ENCODE measurements at places on chromosomes 4 and X. TPM values are rescaled to one million over a fixed set of nuclear protein-coding genes. Genes with fewer than 3 reads are reported as not detected.

Gene PABPC5
- not detected for total RNA-seq

Gene PAGE5
- total RNA-seq = not detected

Gene CENPI
- total RNA-seq = 17.5 TPM

Gene LEF1
- total RNA-seq = 182 TPM

Gene SOD3
- total RNA-seq = not detected

GRCh38 chrX:133413218-133413925 lies 1.9 kb downstream of the GPC4 start:
- peaks cover 47% of the 10 kb centered on the region for H3K27me3 ChIP-seq
- no peak for DNase-seq
- H3K4me1 ChIP-seq = peaks cover 8% of the 10 kb centered on the region
- no peak overlapping the region for H3K4me3 ChIP-seq

- no peak for DNase-seq
- H3K27me3 ChIP-seq = no peaks in the 10 kb centered on the region
- H3K36me3 ChIP-seq = no peaks in the 10 kb centered on the region
- no peaks in the 10 kb centered on the region for H3K4me1 ChIP-seq
Observed at GRCh38 chr4:147310312-147310711, 170.6 kb upstream of the EDNRA start.

DNA sequence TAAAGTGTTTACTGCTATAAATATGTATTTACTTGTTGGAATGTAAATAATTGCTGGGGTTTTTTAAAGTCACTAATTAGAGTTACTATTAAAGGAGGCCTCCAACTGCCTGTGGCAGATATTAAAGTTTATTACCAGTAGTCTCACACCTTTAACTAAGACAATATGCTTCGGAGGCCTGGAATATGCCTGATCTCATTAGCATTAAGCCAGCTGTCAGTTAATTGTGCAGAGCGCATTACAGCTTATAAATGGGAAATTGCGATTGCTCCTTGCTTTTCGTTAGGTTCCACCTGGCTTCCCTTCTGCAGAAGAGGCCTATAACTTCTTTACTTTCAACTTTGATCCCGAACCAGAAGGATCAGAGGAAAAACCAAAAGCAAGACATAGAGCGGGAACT lies 41.3 kb downstream of the CC2D2A start:
- no peaks in the 10 kb centered on the region for H3K27me3 ChIP-seq
- DNase-seq = no peak
- no peaks in the 10 kb centered on the region for H3K4me1 ChIP-seq
- H3K27ac ChIP-seq = no peak overlapping the region

GRCh38 chr4:156609421-156609820 lies 362.2 kb downstream of the PDGFC start:
- no peaks in the 10 kb centered on the region for H3K27me3 ChIP-seq
- no peak for DNase-seq
- no peak overlapping the region for H3K27ac ChIP-seq
- no peaks in the 10 kb centered on the region for H3K4me1 ChIP-seq

DNA sequence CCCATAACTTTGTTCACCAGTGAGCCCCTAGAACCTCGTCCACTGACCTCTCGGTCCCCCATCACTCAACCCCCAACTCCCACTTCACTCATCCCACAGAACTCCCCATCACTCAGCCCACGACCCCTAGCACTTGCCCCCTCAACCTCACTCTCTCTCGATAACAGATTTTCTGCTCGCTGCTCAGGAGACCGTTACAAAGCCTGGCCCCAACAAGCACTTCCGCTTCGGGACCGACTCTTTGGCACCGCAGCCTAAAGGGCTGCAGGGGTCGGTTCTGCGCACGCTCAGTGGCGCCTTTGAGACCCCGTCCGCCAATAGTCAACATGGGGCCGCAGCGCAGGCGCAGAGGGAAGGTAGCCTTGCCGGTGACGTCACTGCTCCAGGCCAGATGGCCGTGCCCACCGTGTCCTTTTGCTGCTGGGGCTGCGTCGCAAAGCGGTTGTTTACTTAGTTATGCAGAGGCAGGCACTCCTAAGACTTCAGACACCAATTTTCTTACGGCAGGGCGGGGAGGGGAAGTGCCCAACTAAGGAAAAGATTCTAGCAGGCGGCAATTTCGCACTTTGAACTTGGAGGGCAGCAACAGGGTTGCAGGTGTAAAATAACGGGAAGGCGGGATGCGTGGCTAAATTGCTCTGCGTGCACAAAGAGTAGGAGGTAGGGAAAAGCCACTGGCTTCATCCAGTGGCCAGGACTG lies at the start of gene ZNF182:
TSS of gene ZNF182 (minus strand) at position 232 of the 700 bp plus-strand sequence. CDS start 1,380 bp downstream, outside the sequence.
- peaks cover 23% of the 10 kb centered on the region for H3K4me1 ChIP-seq
- H3K36me3 ChIP-seq = peaks cover 25% of the 10 kb centered on the region
- peak; percentile 95 for DNase-seq

GRCh38 chr4:185708348-185708747 lies 103.6 kb downstream of the SORBS2 start:
- no peak for DNase-seq
- H3K27me3 ChIP-seq = peaks cover 7% of the 10 kb centered on the region
- H3K4me1 ChIP-seq = no peaks in the 10 kb centered on the region
- H3K4me3 ChIP-seq = no peak overlapping the region
- H3K36me3 ChIP-seq = no peaks in the 10 kb centered on the region
- no peak overlapping the region for H3K27ac ChIP-seq

DNA sequence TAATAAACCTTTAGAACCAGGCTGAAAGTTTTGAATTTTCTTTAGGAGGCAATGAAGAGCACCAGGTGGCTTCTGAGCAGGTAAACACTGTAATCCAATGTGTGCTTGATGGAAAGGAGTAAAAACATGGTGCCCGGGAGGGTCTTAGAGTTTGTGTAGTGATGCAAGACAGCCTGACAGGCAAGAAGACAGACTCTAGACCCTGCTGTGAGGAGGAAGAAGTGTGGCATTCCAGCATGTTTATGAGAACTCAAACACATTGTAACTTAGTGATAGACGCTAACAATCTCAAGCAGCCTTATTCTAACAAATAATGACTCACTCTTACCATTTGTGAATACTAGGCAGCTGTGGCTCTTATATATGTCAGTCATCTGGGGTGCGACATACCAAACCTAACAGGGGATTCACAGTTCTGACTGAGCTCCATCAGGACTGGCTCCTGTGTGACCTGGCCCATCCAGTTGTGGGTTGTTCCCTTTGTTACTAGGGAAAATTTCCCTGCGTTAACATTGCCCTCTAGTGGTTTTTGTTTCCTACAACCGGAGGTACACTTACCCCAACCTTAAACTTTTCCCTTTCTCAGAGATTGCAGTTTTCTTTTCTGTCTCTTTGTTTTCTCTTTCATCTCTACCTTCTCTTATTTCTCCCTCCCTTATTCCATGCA lies 53.8 kb downstream of the VSIG4 start:
- no peaks in the 10 kb centered on the region for H3K36me3 ChIP-seq
- no peak overlapping the region for H3K4me3 ChIP-seq
- H3K4me1 ChIP-seq = peaks cover 23% of the 10 kb centered on the region

DNA sequence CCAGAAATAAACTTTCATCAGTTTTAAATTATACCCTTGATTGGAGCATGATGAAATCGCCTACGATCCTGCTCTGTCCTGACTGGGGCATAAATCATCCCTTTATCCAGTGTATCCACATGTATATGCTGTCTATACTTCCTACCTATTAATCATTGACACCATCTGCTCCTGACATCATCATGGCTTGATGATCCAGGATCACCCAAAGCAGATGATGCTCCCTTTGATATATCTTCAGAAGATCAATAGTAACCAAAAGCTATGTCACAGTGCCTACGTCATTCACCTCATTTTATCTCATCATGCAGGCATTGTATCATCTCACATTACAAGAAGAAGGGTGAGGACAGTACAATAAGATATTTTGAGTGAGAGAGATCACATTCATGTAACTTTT lies 137.5 kb downstream of the COMMD8 start:
- no peaks in the 10 kb centered on the region for H3K4me1 ChIP-seq
- H3K36me3 ChIP-seq = no peaks in the 10 kb centered on the region
- H3K4me3 ChIP-seq = no peak overlapping the region
- H3K27ac ChIP-seq = no peak overlapping the region
- DNase-seq = no peak

DNA sequence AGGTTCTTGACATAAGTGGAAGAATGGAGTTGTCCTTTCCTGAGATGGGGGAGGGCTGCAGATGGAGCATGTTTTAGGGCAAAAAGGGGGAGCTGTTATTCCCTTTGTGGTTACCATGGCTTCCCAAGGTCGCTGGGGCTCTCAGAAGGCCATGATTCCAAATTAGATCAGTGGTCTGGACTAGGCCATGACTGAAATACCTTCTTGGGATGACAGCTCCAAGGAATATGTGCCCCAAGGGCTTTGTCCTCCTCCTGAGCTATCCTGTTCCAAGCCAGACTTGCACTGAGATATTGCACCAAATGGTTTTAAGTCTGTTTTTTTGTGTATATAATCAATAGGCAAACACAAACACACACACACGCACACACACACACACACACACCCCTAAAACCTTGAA lies 3.0 kb upstream of the RBPJ start:
- no peak overlapping the region for H3K4me3 ChIP-seq
- no peaks in the 10 kb centered on the region for H3K27me3 ChIP-seq
- H3K36me3 ChIP-seq = peaks cover 32% of the 10 kb centered on the region
- H3K27ac ChIP-seq = peak overlapping the region; percentile 100

GRCh38 chr4:55887594-55887993 lies 34.1 kb downstream of the EXOC1 start:
- H3K36me3 ChIP-seq = peaks cover 12% of the 10 kb centered on the region
- no peak for DNase-seq
- H3K4me3 ChIP-seq = no peak overlapping the region

- H3K27me3 ChIP-seq = no peaks in the 10 kb centered on the region
- no peak overlapping the region for H3K4me3 ChIP-seq
- peaks cover 12% of the 10 kb centered on the region for H3K36me3 ChIP-seq
- no peak for DNase-seq
- no peak overlapping the region for H3K27ac ChIP-seq
- no peaks in the 10 kb centered on the region for H3K4me1 ChIP-seq
Observed at GRCh38 chr4:105797225-105797624, 88.6 kb downstream of the GSTCD start.

- H3K27ac ChIP-seq = no peak overlapping the region
- H3K36me3 ChIP-seq = peaks cover 4% of the 10 kb centered on the region
Observed at GRCh38 chr4:94544811-94545210, 93.1 kb downstream of the PDLIM5 start.

DNA sequence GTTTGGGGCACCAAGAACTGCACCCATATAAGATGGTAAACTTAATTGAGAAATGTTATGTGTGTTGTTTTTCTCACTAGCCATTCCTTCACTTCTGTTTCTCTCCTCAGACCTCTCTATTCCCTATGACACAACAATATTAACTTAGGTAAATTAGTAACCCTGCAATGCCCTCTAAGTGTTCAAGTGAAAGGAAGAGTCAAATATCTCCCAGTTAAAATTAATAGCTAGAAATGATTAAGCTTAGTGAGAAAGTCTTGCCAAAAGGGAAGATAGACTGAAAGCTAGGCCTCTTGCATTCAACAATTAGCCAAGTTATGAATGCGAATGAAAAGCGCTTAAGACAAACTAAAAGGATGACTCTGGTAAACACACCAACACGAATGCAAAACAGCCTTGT lies 132.9 kb upstream of the KLF8 start:
- no peaks in the 10 kb centered on the region for H3K4me1 ChIP-seq
- no peaks in the 10 kb centered on the region for H3K36me3 ChIP-seq
- H3K27ac ChIP-seq = no peak overlapping the region
- no peaks in the 10 kb centered on the region for H3K27me3 ChIP-seq
- H3K4me3 ChIP-seq = no peak overlapping the region

DNA sequence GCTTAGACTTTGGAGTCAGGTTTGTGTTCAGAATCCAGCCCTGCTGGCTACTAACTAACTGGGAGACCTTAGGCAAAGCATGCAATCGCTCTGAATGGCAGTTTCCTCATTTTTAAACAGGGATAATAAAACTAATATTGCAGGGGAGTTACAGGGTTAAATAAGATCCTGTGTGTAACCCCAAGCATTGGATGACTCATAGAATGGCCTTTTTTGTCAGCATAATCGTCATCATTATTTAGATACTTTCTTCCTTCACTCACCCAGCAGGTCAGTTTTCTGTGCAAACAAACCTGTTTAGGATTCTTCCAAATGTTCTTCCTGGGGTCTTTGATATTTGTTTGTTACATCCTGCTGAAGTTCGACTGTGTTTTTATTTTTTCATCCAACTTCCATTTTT lies 208.2 kb downstream of the EVC2 start:
- H3K36me3 ChIP-seq = no peaks in the 10 kb centered on the region
- no peak overlapping the region for H3K4me3 ChIP-seq
- no peak overlapping the region for H3K27ac ChIP-seq

DNA sequence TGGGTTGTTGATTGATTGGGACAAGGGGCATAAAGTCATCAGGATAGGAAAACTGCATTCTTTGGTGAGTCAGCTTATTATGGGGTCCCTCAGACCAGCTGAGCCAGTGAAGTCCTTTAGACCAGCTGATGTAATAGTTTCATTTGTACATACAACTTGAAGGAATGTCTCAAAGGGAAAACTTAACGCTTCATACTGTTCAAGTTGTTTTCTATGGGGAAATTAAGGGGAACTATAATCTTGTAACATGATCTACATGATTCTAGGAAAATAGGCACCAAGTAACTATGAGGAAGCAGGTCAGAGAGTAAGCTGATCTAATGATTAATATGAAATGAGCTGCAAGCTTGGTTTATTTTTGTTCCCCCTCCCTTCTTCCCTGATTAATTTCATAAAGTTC lies 175.1 kb upstream of the GRID2 start:
- no peaks in the 10 kb centered on the region for H3K4me1 ChIP-seq
- DNase-seq = no peak
- no peaks in the 10 kb centered on the region for H3K27me3 ChIP-seq
- H3K4me3 ChIP-seq = no peak overlapping the region

DNA sequence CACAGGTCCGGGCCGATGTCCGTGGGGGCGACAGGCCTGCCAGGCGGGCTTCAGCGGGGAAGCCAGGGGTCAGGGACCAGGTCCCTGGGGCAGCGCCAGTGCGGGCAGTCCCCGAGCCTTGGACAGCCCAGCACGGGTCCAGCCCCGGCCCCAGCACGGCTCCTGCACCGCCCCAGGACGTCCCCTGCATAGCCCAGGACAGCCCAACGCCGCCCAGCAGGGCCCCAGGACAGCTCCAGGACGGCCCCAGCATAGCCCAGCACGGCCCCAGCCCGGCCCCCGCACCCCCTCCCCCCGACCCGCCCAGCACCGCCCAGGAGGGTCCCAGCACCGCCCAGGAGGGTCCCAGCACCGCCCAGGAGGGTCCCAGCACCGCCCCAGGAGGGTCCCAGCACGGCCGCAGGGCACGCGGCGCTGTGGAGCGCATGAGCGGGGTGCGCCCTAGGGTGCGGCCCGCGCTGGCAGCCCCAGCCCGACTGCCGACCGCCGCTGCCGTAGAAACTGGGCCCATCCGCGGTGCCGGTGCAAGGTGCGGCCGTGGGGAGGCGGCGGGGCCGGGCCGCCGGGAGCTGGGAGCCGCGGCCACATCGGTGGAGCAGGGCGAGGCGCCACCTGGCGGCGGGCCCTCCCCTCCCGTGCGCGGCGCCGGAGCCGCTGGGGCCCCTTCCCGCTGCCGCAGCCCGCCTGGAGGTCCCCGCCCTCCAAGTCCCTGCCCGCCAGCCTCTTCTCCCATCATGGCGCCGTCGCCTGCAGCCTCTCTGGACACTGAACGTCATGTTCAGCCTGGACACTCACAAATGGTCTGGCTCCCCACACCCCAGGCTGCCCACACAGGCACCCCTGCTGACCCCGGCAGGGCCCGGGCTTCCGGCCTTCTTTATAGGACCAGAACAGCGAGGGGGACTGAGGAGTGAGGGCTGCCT lies 106.8 kb upstream of the NKX1-1 start:
- H3K4me3 ChIP-seq = no peak overlapping the region
- no peaks in the 10 kb centered on the region for H3K4me1 ChIP-seq
- H3K27me3 ChIP-seq = no peaks in the 10 kb centered on the region
- H3K36me3 ChIP-seq = no peaks in the 10 kb centered on the region
- no peak overlapping the region for H3K27ac ChIP-seq

- no peaks in the 10 kb centered on the region for H3K27me3 ChIP-seq
- no peak for DNase-seq
- H3K27ac ChIP-seq = no peak overlapping the region
- H3K4me3 ChIP-seq = no peak overlapping the region
Observed at GRCh38 chr4:180335566-180335965, 1907.6 kb upstream of the TENM3 start.
